ENCODE measurements at places on chromosomes 12 and 14.

- no peaks in the 10 kb centered on the region for H3K36me3 ChIP-seq
- no peak overlapping the region for H3K27ac ChIP-seq
- H3K27me3 ChIP-seq, result no peaks in the 10 kb centered on the region
- no peaks in the 10 kb centered on the region for H3K4me1 ChIP-seq
- DNase-seq, result no peak
- H3K4me3 ChIP-seq, result no peak overlapping the region
Measured at GRCh38 chr12:27769142-27769673, 10.8 kb upstream of the KLHL42 start.

DNA sequence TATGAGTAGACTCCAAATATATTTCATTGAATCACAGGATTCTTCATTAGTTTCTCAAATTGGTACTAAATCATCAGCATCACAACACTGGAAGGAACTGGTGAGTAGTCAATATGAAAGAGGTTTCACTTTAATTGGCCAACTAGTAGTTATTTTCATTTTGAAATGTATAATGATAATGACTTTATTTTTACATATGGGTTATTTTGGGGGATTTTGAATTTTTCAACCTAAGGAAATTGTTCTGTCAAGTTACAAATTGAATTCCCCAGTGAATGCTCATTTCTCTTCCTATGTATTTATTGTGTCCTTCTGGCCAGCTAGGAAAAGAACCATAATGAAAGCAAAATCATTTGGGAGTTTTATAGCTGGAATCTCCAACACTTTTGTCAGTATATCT lies 174.2 kb upstream of the ATP2B1 start:
- peak overlapping the region; percentile 99 for H3K27ac ChIP-seq
- DNase-seq, result no peak
- H3K27me3 ChIP-seq, result no peaks in the 10 kb centered on the region
- no peak overlapping the region for H3K4me3 ChIP-seq

- H3K4me3 ChIP-seq, result no peak overlapping the region
- no peak overlapping the region for H3K27ac ChIP-seq
- H3K36me3 ChIP-seq, result peaks cover 14% of the 10 kb centered on the region
- no peak for DNase-seq
Measured at GRCh38 chr12:43942379-43942778, 106.5 kb downstream of the TMEM117 start.

DNA sequence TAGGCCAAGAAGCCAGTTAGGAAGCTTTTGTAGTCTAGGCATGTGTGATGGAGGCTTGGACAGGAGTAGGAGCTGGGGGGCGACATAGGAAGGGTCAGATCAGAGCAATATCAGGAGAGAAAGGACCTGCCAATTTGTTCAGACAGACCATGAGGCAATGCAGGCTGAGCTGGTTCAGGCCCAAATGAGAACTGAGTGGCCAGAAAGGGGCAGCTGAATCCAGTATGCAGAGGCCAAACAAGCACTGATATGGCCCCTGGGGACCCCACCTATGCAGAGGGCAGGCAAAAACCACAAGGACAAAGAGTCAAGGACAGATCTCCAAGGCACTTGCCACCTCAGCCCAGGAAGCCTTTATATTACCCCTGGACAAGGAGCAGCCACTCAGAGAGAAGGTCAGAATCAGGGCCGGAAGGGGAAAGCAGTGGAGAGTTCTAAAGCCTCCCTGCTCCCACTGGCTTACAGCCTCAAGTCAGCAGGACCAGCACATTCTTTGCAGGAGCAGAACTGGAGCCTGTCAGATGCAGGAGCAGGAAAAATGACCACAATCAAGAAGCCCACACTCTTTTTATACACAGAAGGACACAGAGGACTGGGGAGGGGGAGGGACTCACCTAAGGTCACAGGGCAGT lies 37.2 kb downstream of the CLMN start:
- DNase-seq, result no peak
- peaks cover 25% of the 10 kb centered on the region for H3K4me1 ChIP-seq
- H3K27me3 ChIP-seq, result no peaks in the 10 kb centered on the region

DNA sequence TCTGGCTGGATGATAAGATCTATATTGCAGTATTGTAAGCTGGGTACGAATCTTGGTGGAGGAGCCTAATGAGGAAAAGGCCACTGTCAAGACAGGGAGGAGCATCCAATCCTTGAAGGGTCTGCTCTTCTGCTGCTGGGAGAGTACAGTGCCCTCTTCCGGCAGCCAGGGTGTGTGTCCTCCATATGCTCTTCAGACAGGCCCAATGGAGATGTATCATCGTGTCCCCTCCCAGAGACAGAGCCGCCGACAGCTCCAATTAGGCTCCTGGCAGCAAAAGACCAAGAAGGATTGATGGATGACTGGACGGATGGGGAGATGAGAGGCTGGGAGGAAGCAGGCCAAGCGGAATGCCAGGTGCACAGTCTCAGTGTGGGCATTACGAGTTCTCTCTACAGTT lies 51.6 kb upstream of the PIWIL1 start:
- peaks cover 2% of the 10 kb centered on the region for H3K27me3 ChIP-seq
- H3K4me1 ChIP-seq, result no peaks in the 10 kb centered on the region
- no peak overlapping the region for H3K27ac ChIP-seq

Data from memory B cell (primary cell).